Umbilical cord (tissue), 2 donors: ENCODE measurements at places on chromosomes 6 and 20. TPM values are rescaled to one million over a fixed set of nuclear protein-coding genes. Genes with fewer than 3 reads are reported as not detected.

DNA sequence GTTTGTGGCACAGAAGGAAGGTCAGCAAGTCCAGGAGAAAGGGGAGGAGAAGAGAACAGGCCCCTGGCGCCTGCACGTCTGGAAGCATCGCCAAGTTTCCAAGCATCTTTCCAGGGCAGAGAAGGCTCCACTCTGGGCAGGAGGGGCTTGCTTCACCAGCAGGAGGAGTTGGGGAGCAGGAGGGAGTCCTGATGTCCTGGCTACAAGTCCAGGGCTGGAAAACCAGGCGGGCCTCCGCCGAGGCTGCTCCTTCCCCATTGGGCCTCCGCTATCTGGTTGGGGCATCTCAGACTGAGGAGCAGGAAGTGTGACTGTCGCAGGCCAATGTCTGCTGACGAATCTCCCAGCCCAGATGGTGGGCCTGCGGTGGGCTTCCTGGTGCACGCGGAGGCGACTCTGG, 421.9 kb downstream of the PREX1 start:
- no peak for DNase-seq

EPPIN gene
- total RNA-seq = 6.3 TPM

- peak; percentile 92 for DNase-seq
Observed at GRCh38 chr6:291697-292505, at the start of gene DUSP22. TSS of gene DUSP22 (plus strand) at chr6:292487. CDS start at chr6:292540, 53 bp downstream.

SLPI gene
- 2.4 TPM for total RNA-seq

- peak; percentile 39 for DNase-seq
Observed at GRCh38 chr6:75203721-75204120, 2.1 kb downstream of the COL12A1 start.

GRCh38 chr20:60408435-60408834, 450.2 kb downstream of the CDH26 start:
- no peak for DNase-seq

DNA sequence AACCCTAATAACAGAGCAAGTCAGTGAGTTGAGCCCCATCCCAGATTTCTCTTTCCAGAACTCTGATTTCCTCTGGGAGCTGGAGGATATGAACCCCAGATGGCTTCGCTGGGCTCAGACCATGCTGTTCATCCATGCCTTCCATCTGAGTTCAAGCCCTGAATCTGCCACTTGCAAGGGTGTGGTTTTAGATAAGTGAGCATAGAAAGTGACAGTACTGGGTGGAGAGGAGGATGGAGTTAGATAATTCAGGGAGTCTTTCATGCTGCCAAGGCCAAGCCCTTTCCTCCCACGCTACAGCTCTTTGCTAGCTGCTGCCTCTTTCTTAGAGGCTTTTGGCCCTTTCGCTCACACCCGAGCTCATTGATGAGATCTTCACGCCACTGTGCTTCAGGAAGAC, 57.2 kb upstream of the MAFB start:
- no peak for DNase-seq

UTRN gene
- 220 TPM for total RNA-seq

- no peak for DNase-seq
Observed at GRCh38 chr20:32078791-32079190, 26.7 kb downstream of the HCK start.

FABP7 gene
- 17.3 TPM for total RNA-seq

LY6G5C gene
- 0.48 TPM for total RNA-seq

DNA sequence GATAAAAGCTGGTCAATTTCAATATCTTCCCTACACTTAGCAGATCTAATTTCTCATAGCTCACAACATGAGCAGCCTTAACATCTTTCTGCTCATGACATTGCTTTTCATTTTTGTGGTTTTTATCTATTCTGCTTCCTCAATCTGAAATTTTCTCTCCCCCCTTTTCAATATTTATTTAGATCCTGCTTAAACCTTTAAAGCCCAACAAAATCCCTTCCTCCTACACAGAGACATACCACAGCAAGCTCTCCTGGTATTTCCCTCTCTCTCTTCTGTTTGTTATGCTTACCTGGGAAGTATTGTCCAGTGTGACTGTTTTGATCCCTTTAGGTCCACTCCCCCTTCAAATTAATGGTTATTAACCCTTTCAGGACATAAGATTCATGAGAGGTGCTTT, 582.5 kb downstream of the RFPL4B start:
- peak; percentile 47 for DNase-seq

GRCh38 chr6:90537723-90538258, 49.1 kb downstream of the MAP3K7 start:
- peak; percentile 9 for DNase-seq

- peak; percentile 5 for DNase-seq
Observed at GRCh38 chr6:54084231-54084630, 27.0 kb upstream of the MLIP start.

- no peak for DNase-seq
Observed at GRCh38 chr6:2866171-2866846, 24.6 kb upstream of the SERPINB1 start.

DNA sequence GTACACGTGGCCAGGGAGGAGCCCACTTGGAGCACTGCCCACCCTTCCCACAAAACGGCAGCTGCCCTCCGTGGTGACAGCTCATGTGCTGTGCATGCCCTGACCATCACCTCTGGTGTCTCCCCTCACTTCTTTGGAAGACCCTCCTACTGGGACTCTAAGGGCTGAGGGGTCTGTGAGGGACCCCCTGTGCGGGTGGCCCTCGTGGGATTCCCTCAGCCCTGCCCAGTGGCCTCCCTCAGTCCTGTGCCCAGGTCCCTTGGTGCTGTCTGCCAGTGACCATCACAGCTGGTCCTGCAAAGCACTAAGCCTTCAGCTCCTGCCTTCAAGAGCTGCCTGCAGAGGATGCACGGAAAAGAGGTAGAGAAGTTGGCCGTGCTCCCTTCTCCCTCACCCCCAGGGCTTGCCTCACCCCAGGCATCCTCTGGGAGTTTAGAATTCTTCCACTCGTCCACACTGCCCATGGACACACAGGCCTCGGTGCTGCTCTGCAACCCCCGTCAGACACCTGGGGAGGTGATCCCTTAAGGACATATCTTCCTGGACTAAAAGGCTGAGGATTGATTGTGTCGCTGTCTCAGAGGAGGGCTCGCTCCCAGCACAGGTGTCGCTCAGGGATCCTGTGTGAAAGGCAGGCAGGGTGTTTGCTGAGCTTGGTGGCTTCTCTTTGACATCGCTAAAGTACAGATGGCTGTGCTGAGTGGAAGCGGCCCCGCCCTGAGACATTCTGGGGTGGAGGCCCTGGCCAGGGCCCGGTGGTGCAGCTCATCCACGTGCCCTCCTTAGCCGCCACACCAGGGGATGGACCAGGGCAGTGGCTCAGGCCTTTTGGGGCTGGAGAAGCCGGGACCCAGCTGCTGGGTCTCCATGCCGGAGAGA, 119.5 kb upstream of the FRMD1 start:
- no peak for DNase-seq

GRCh38 chr6:17182961-17183360, 81.1 kb downstream of the STMND1 start:
- DNase-seq = no peak

DNA sequence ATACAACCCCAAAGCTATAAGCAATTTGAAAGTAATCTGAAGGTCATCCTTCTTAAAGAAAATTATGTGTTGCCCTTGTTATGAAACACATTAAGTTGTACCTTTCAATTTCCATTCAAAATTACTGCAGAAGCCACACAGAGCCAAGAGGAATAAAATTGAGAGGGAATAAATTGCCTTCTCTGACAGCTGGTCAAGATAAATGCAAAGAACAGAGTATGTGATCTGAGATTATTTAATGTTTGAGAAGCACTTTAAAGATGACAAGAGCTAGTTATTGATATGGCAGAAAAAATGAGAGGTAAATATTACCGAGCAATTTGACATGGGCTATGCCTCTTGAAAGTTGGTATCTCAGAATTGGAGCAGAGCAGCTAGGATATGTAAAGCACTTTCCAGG, 61.6 kb downstream of the TRDN start:
- DNase-seq = no peak

GRCh38 chr6:131292145-131292938, 157.1 kb downstream of the AKAP7 start:
- no peak for DNase-seq

DNA sequence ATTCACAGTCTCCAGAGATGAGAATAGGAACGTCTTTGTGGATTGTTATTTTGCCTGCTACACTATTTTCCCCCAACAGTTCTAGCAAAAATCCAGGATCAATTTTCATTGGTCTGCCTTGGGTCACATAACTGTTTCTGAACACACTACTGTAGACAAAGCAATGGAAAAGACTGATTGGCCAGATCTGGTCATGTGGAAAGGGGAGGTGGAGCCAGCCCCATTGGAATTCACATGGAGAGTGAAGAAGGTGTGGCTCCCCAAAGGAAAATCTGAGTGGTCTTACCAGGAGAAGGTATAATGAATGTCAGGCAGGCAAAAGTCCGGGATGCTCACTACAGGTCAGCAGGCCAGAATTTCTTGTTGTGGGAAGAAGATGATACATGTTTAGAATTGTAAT, 9.5 kb upstream of the TP53RK start:
- DNase-seq = no peak

IPCEF1 gene
- total RNA-seq = 4.1 TPM
